Inflammatory macrophage treated with lipopolysaccharide for 4 hours (primary cell): ENCODE measurements at places on chromosomes 12 and 14.

DNA sequence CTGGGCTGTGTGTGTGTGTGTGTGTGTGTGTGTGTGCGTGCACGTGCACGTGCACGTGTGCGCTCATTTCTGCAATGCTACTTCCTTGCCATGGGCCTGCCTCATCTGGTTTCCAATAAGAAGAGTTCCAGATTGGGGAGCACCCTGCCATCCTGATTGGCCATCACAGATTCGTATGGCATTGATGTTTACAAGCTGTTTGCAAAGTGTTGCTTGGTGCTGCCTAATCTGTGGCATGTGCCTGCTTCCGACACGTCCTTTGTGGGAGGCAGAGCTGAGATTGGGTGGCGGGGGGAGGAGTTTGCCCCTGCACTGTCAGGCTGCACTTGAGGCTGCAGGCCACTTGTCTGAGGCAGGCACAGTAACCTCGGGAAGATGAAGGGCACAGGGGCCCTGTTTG is 39.2 kb downstream of the SAMD4A start:
- DNase-seq: no peak

DNA sequence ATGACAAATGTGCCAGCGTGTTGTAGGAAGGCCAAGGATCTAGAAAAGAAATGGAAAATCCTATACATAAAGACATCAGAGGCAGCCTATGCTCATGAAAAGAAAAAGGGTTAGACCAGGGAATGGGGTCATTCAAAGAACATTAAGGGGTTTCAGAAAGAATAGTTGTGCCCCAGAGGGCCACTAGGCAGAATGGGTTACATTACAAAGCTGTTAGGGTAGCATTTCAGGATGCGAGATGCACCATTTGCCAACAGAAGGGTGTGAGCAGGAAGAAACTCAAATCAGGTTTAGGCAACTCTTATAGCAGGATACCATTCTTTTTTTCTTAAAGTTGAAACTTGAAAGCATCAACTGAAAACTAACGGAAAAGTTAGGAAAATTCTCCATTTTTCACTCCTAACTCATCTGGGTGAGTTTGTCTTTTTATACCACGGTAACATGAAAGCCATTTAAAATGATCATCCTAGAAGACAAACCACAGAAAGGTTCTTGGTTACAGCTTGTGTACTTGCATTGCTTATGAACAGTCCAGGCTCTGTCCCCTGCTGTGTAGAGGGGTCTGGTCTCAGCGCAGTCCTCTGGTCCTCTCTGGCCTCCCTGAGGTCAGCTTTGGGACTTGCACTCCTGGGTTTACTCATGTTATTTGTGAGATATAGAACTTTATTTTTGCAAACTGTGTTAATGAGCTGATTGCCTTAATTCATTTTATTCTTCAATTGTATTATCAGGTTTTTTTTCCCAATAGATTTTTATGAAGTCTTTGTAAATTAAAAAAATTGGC is 209.1 kb downstream of the DACT1 start:
- no peak for DNase-seq

DNA sequence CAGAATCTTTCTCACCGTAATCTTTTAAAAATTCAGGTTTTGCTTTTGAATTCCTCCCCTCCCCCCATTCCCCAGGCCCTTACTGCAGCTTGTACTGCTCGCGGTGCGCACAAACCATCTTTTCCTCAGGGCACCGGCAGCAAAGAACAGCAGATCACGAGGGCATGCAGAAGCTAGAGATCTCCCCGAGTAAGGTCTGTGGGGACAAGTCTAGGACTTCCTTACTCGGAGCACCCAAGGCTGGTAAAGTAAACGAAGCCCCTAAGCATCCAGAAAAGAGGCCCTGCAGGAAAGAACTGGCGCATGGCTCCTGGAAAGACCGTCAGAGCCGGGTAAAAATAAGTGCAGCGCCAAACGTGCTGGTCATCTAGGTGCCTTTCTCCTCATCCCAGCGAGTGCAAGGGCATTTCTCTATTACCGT is 727 bp downstream of the LDHB start:
- DNase-seq: peak; percentile 30

- no peak for DNase-seq
These were observed 7.5 kb upstream of the CCDC177 start for GRCh38 chr14:69582212-69582611.

GRCh38 chr14:94971750-94972149 is 185.6 kb downstream of the DICER1 start:
- DNase-seq: no peak

- DNase-seq: no peak
These were observed 41.2 kb downstream of the NKX2-1 start for GRCh38 chr14:36478782-36479181.

GRCh38 chr14:53148671-53149070 is 4.5 kb downstream of the DDHD1 start:
- DNase-seq: no peak

GRCh38 chr12:53749986-53750811 is 1.6 kb downstream of the CISTR start:
- DNase-seq: no peak

DNA sequence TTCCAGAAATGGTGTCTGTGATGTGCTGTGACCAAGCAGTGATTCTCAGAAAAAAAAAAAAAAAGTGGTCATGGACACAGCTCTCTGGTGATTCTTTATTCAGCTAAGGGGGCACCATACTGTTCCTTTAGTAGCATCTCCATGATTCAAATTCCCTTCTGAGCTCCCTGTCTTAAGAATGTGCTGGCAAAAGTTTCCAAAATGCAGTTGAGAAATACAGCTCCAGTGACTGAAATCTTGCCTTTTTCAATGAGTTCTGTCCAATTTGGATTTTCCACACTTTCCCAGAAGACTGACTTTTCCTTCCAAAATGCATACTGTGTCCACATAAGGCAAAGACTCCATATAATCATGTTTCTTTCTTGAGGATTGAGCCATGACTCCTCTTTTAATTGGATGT is 24.3 kb upstream of the CPM start:
- no peak for DNase-seq

GRCh38 chr12:41186026-41186425 is 2.1 kb upstream of the PDZRN4 start:
- peak; percentile 69 for DNase-seq

DNA sequence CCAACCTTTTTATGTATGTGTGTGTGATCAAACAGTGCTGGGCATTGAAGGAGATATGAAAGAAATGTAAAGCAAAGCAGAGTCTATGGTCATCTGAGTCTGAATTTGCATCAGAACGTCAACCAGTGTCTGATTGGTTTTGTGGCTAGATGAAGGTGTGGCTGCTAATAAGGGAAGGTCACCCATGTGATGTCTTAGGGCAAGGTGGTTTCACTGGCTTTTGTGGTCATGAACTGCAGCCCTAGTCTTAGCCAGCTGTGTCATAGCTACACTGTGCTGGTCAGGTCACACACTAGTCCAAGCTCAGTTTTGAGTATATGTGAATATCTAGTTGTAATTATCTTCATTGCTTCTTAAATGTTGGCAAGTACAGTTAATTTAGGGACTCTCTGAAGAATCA is 105.8 kb downstream of the TGFB3 start:
- peak; percentile 4 for DNase-seq

DNA sequence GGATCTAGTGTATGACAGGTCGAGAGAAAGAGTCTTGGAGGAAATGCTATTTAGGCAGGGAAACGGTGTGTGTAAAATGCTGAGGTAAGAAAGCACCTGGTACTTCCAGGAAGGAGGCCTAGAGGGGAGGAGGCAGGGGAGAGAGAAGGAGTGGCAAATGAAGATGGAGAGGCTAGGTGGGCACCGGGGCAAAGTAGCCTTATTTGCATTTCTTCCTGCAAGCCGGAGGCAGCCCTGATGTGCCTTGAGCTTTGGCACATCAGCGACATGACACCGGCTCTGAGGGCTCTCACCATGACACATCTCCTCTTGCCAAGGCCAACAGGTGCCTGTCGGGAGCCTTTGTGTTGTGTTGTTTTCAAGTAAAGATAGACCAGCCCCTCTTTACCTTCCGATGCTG is 61.6 kb downstream of the CPM start:
- DNase-seq: no peak

DNA sequence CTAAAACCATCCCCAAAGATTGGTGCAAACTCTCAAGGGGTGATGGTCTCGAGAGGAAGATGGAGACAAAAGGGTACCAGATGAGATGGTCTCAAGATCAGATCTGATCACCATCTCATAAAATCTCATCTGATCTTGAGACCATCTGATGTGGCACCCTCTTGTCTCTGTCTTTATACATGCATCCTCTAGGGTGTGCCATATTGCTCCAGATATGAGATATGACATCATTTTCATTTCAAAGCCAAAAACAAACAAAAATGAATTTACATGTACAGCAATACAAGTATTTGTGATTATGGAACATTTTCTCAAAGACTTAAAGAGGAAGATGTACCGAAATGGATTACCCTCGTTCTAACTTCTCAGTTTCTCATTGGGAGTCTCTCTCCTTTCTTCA is 787.2 kb downstream of the GALC start:
- no peak for DNase-seq

DNA sequence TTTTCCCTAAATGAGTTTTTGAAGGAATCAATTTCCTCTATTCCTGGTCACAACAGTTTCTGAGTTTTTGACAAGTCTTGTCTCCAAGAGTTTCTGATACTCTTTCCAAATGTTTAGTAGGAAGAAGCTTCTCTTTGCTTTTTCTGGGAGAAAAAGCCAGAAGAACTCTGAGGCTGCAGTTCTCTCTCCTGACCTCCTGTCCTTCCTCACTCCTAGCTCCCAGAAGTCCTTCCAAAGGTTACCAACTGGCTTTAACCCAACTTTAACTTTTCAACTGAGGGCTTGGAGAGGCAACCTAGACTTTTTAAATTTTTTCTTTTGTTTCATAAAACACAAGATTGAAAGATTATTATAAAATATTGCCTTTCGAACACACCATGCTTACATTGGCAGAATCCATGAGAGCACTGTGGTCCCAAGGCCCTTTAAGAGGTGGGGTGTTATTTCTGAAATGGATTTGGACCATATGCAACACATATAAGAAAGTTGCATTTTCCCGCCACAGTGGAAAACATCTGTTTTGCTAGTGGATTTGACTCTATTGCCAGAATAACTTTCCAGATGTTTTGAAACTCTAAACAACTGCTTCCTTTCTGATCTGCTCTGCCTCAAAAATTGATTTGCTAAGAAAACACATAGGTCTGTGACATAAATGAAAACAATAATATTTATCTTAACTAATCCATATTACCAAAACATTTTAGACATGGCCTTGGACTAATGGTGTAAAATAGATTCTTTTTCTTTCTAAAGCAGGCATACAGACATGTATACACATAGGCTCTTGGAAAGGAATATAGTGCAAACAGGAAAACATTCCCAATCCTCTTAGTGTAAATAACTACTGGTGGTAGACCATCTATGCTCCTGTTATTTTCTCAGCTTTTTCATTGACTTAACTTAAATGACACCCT is 22.3 kb upstream of the EPS8 start:
- DNase-seq: no peak

DNA sequence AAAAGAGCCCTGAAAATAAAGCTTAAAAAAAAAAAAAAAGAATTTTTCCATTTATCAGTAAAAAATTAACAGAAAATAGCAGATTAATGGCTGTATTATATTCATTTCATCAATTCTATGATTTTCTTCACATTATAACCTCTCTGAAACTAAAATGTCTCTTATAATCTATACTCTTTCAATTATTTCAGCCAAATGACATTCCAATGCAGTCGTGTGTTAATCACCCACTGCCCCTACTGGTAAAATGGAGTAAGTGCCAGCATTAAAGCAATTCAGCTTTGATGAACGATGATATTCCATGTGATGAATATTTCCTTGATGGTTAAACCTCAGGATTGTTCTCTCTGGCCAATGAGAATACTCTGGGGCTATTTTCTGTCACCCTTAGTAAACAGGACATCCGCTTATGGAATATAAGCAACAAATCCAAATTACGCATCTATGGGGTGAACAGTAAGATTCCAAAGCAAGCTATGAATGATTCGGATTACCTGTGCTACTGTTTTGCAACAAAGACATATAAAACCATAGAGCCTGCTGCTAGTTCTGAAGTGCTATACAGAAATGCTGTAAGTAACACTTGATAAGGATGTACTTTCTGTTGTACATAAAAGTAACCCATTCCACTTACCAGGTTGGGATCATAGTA is 20.3 kb upstream of the SYCP3 start:
- DNase-seq: peak; percentile 51

GRCh38 chr12:46832130-46832704 is 6.4 kb upstream of the SLC38A4 start:
- no peak for DNase-seq

- no peak for DNase-seq
These were observed 125.4 kb downstream of the DYRK2 start for GRCh38 chr12:67773896-67774295.

DNA sequence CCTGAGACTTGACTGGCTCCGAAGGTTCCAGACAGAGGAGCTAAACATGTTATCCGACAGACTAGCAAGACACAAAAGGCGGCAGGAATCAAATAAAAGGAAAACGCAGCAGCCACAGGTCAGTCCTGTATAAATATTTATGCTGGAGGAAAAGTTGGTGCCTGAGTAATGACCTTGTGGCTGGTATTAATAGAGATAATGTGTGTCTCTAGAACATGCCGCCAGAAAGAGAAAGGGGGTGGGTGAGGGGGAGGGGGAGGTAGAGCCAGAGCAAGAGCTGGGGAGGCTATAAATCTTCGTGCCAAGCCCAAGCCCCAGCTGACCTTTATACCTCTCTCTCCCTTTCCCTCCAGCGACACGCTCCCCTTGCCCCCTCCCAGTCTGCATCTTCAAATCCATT is 590.4 kb downstream of the MED13L start:
- DNase-seq: no peak

DNA sequence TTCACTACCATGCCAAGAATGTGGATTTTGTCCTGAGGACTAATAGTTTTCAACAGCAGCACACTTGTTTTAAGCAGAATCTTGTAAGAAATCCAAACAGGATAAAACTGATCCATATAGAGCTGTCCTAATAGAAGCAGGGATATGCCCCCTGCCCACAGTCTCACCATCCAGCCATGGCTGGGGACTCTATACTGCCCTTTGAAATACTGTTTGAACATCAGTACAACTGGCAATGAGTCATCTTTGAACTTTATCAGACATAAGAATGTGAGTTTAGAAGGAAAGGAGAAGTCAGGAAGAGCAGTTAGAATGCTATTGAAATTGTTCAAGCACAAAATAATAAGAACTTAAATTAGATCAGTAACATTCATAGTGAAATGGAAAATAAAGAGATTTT is 3.8 kb upstream of the C12orf42 start:
- DNase-seq: no peak

GRCh38 chr14:37819155-37820015 is 224.0 kb downstream of the TTC6 start:
- DNase-seq: no peak

DNA sequence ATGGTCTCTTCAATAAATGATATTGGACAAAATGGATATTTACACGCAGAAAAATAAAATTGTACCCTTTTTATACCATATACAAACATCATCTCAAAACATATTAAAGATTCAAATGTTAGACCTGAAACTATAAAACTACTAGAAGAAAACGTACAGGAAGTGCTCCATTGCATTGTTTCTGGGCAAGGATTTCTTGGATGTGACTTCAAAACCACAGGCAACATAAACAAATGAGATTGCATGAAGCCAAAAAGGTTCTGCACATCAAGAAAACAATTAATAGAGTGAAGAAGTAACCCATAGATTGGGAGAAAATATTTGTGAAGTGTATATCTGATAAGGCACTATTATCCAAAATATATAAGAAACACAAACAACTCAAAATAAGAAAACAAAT is 812.4 kb downstream of the NRXN3 start:
- no peak for DNase-seq
